ENCODE measurements at places on chromosomes 4 and X.

DNA sequence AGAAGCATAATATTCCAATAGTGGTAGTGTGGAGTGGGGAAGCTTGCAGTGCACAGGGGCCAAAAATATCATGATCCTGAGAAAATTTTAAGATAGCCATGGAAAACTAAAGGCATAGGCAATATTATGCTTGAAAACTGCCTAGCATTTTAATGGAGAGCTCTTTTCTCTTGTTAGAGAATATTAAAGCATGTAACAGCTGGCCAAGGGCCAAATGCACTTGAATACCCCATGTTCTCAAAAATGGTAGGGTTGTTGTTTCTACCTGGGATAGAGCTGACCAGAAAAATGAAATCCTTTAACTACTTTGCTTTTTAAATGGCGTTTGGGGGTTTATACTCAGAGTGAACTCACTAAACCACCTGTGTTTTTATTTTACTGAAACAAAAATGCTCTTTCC lies 739.6 kb upstream of the SLIT2 start:
- no peak for DNase-seq

- DNase-seq: no peak
Observed at GRCh38 chr4:124151031-124151430, 561.5 kb downstream of the ANKRD50 start.

DNA sequence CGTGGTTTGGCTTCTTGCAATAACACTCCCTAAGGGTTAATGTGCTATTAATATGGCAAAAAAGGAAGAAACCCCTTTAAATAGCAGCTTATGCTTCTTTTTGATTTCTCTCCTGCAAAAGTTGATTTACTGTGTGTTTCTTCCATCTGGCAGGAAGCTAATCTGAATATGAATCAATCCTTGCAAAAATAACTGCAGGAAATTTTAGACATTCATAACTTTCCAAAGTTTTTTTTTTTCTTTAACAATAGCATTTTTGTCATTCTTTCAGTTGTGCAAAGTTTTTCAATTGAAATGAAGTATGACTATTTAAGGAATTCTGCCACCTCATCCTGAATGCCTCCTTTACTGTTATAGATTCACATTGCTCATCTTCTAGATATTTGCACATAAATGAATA lies 115.6 kb downstream of the SPANXA1 start:
- DNase-seq: no peak

DNA sequence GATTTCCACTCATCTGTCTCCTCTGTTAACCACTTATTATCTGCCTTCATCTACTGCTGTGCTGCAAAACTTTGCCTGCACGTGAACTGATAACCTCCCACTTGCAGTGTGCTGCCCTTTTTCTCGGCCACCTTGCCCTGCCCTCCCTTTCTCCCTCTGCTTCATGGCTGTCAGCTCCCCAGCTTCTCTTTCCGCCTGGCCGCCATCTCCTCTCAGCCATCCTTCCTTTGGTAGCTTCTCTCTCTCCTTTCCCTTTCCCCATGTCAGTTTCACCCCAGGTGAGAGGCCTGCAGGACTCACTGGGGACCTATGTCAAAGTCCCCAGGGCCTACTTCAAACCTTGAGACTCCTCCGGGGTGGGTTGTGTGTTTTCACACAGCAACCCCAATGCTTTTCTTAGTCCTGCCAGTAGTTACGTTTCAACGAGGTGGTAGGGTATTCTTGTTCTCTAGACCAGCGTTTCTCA lies 6.6 kb downstream of the MSL3 start:
- DNase-seq: no peak

GRCh38 chr4:119652998-119653397 lies 24.4 kb upstream of the PDE5A start:
- DNase-seq: no peak

GRCh38 chr4:72714482-72715279 lies 145.7 kb upstream of the ADAMTS3 start:
- peak; percentile 12 for DNase-seq

DNA sequence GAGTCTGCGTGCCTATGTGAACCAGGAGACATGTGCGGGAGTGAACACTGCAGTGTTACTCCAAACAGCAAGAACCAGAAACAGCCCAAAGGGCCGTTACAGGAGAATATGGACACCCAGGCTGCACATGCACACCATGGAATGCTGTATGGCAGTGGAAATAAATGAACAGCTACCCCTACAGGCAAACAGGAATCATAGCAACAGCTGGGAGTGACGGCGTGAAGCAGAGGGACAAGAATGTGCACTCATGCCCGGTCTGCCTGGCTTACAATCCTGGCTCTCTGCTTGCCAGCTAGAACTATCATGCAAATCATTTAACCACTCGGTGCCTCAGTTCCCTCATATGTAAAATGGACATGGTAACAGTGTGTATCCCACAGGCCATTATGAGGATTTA lies 16.6 kb downstream of the GPKOW start:
- DNase-seq: peak; percentile 67

All from DMS53 (cell line).